ENCODE measurements at places on chromosomes 11 and 22.

- no peak for DNase-seq
These were observed 86.7 kb downstream of the NTM start for GRCh38 chr11:131457163-131457562.

- no peak for DNase-seq
These were observed 14.2 kb downstream of the SLC22A8 start for GRCh38 chr11:63001456-63001855.

DNA sequence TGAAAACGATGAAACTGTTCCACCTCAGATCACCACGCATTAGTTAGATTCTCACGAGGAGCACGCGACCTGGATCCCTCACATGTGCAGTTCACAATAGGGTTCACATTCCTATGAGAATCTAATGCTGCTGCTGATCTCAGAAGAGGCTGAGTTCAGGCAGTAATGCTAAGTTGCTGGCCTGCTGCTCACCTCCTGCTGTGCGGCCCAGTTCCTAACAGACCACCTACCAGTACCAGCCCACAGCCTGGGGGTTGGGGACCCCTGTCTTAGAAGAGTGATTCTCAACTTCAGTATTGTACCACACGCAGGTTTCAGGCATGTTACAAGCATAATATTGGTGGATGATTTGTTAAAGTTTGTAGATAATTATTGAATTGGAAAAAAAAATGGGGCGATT lies 182.7 kb downstream of the BLID start:
- no peak for DNase-seq

GRCh38 chr22:37953062-37953436 lies 352 bp downstream of the C22orf23 start:
- DNase-seq, result no peak

DNA sequence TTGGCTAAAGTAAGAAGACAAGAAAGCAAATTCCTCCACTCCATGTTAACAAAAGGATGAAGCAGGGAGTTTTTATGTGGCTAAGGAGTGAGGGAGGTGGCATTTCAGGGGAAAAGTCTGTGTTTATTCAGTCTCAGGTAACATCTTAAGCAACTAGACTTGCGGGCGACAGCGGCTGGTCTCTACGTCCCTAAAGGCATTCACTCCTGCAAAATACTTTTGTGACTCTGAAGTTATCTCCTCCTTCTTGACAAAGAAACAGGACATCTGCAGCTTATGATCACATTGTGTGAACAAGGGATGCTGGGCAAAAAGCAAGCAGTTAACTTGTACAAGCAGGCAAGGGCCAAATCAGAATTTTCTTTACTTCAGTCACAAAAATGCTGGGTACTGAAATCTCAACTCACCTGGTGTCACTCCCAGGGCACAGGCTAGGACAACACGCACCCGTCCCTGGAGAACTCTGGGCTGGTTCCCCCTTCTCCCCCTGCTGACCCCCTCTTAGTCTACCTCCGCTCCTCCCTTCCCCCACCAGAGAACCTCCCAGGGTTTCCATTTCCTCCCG lies 38.3 kb downstream of the IGLL5 start:
- no peak for DNase-seq

DNA sequence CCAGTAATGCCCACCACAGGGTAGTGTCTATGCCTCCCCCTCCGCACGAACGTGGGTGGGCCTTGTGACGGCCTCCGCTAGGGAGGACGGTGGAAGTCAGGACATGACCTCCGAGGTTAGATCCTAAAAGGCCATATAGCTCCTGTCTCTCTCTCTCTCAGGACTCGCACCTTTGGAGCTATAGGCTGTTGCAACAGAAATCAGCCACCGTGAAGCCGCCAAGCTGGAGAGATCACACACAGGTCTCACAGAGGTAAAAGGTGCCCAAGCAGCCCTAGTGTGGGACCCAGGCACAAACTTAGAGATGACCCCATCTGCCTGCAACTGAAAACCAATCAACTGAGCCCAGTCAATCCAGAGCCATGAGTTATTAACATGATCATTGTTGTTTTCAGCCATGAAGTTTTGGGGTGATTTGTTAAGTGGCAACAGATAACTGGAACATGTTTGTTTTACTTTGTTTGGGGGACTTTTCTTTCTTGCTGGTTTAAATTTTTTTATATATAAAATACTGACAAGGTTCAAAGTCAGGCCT lies 7.4 kb upstream of the NAP1L4 start:
- DNase-seq, result no peak

GRCh38 chr11:127027789-127028188 lies 27.2 kb upstream of the KIRREL3 start:
- DNase-seq, result no peak

DNA sequence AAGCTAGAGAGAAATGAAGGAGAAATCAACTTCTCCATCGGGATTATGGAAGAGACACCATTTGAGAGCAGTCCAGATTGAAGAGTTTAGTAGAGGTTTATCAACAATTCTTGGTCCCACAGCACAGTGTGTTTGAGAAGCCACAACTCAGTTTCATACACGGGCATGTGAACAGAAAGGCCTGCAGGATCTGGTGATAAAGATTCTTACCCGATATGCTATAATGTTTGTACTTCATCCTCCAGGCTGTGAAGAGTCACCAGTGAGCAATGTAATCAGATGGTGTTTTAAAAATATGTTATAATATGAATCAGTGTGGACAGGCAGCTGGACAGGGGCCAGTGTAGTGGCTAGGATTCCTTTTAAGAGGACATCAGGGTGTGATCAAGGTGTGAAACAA lies 29.7 kb upstream of the VWA5A start:
- no peak for DNase-seq

- DNase-seq, result peak; percentile 5
These were observed 3.1 kb downstream of the DYNC2H1 start for GRCh38 chr11:103112364-103112763.

DNA sequence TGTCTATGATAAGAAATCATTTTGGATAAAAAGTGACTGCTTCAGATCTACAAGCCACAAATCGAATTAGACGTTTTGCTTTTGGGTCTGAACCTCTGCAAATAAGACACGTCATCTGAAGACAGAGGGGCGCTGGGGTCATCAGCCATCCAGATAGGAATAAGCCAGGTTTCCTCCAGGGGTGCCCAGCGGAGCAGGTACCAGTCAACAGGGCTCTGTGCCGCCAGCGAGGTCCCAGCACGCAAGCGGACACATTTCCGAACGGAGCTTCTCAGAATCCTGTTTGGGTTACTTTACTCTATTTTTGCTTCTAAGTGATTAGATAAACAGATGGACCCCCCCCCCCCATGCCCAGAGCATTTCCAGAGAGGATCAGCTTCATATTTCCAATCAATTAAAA lies 873.8 kb downstream of the BRD1 start:
- DNase-seq, result no peak

- no peak for DNase-seq
These were observed 135.0 kb downstream of the CRYBB2 start for GRCh38 chr22:25354456-25354855.

- no peak for DNase-seq
These were observed 176.0 kb upstream of the MPPED2 start for GRCh38 chr11:30762188-30762587.

- DNase-seq, result no peak
These were observed 6.8 kb downstream of the BID start for GRCh38 chr22:17767233-17768065.

GRCh38 chr11:32311346-32312065 lies 123.8 kb downstream of the WT1 start:
- DNase-seq, result no peak

DNA sequence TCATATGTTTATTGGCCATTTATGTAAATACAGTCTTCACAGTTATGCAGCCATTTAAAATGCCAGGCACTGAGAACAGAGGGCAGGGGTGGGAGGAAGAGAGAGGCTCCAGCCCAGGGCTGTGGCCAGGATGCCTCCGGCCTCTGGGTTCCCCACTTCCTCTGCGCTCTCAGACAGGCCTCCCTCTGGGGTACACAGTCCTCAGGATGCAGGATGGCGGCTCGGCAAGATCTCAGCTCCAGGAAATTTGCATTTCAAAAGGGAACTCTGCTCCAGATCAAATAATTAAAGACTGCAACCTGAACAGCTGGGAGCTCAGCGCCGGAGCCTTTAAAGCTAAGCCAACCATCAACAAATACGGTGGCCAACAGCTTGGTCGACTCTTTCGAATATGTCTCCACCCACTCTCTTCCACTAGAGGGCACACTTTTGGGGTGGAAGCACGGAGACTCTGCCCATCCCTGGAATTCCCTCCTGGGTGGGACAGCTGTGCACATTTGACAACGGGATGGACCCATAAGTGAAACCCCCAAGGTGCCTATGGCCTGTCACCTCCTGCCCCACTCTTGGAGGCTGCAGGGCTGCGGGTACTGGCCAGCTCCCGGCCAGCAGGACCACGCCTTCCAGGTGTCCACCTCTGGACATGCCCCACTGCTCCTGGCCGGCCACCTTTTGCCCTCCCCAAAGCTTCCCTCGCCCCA lies 1044.7 kb downstream of the BRD1 start:
- DNase-seq, result no peak

DNA sequence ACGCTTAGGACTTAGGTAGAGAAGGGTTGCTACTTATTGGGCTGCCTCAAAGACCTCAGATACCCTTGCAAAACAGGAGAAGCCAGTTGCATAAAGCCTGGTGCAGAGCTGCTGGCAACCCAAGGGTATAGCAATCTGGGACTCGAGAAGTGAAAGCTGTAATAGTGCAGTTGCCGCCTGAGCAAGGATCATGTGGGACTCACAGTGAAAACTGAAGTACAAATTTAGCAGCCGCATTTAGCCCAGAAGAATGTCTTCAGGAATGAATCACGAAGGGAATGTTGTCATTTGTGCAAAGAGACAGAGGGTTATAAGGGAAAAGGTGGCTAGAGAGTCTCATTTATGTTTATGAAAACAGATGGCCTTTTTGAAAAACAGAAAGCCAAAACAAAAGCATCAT lies 267.2 kb downstream of the TENM4 start:
- DNase-seq, result peak; percentile 58

DNA sequence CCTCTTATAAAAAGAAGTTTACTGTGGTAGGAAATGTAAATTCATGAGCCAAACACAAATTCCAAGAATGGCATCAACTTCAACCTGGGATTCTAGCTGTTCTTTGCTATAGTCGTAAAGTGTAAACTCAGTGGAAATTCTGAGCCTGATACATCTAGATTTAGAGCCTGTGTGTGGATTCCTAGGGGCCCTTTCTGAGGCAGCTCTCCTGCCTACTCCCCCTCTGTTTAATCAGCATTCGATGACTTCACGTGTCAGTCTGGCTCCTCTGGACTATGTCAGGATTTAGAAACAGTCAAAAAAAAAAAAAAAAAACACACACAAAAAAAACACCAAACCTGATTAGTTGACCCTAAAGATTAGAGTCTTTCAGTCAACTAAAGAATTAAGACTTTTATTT lies 93.1 kb upstream of the SC5D start:
- peak; percentile 35 for DNase-seq

GRCh38 chr11:130260080-130260627 lies 54.6 kb downstream of the ZBTB44 start:
- DNase-seq, result no peak

DNA sequence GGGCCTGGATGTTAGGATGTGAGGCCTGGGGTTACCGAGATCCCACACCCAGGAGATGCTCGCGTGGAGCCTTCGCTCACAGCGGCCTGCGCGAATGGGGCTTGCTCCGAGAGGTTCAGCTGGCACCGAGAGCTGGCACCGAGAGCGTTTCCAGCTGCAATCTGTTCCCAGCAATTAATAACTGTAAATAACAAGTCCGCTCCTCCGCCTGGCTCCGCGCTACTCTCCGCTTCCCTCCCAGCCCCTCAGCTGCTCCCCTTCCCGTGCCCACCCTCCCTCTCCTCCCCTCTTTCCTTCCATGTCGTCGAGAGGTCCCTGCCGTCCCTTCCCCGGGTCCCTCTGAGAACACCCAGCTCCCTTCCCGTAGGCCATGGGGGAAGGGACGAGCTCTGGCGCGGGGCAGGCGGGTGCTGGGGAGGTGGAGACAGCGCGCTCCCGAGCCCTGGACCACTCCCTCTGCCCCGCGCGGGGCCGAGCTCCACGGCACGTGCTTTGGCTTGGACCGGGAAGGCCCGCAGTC lies 110.8 kb downstream of the WNT7B start:
- no peak for DNase-seq

DNA sequence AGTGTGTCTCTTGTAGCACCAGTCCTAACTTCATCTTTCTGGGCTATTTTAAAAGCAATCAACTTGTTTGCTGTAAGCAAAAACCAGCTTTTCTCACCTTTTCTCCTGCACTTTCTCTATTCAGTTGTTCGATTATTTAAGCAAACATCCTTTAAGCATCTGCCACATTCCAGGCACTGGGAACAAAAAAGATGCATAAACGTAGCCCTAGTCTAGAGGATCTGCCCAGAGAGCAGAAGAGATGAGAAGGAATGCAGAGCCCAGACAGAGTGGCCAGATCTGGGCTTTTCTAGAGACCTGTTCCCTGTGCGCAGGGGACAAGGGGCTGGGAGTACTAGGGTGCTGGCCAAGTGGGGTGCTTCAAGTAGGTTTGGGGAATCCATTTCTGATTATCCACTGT lies 8.4 kb downstream of the APLNR start:
- no peak for DNase-seq

- DNase-seq, result no peak
These were observed 30.2 kb downstream of the GTF2H1 start for GRCh38 chr11:18352581-18352980.

- no peak for DNase-seq
These were observed 26.5 kb upstream of the TREH start for GRCh38 chr11:118705791-118706545.

- no peak for DNase-seq
These were observed 69.5 kb downstream of the SLC1A2 start for GRCh38 chr11:35349897-35350296.
